ENCODE measurements at places on chromosomes 16 and 17.

- DNase-seq: no peak
Observed at GRCh38 chr17:37614391-37614790, 5.2 kb upstream of the SYNRG start.

- no peak for DNase-seq
Observed at GRCh38 chr16:9351440-9351839, 260.0 kb downstream of the HAPSTR1 start.

DNA sequence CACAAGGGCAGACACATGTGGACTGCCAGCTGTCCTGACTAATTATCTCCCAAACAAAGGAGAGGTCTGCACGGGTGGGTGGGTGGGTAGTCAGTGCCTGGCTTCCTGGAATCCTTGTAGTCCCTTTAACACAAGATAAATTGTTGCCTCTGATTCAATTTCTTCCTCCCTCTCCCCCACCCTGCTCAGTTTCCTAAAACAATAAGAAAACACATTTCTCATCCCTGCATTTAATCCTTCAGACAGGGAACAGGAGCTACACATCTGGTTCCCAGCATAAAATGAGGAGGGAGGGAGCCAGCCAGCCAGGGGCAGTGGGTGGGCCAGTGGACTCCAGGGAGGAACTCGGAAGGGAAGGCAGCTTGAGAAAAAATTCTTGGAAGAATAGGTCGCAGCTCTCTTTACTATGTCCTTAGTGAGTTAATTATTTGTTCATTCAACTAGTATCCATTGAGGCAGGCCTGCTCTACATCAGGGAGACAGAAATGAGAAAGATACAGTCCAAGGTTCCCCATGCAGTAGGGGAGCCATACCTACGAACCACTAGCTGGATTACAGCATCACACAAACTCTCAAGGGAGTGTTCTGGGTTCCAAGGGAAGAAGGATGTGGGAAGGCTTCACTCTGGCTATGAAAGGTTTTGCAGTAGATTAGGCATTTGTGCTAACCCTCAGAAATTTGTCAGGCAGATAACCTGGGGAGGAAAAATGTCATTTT is 58.3 kb downstream of the CCT6B start:
- no peak for DNase-seq

- no peak for DNase-seq
Observed at GRCh38 chr16:89862732-89863131, 10.7 kb upstream of the TCF25 start.

GRCh38 chr17:40903129-40903847 is 18.2 kb upstream of the KRT20 start:
- no peak for DNase-seq

DNA sequence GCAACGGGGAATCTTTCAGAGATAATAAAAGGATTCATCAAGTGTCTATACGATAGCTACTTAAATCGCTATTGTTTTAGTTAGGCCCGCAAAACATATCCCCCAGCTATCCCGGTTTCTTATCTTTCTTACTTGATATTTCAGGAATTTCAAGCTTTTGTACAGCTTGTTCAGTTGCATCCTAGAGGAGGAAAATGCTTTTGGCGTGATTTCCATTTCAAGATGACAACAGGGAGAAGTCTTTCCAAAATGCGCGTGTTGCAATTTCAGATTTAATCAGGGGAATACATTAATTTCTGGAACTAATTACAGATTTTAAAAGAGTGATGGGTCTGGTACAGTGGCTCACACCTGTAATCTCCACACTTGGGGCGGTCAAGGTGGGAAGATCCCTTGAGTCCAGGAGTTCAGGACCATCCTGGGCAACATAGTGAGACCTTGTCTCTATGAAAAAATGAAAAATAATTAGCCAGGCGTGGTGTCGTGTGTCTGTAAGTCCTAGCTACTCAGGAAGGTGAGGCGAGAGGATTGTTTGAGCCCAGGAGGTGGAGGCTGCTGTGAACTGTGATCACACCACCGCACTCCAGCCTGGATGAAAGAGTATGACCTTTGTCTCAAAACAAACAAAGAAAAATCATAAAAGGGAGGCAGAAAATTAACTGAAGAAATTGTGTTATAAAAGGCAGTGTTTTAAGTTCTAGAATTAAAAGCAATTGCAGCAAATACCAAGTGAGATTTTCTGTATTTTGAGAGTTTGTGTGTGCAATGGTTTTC is 546.1 kb downstream of the MAF start:
- no peak for DNase-seq

GRCh38 chr17:38327936-38328335 is 15.8 kb downstream of the GPR179 start:
- DNase-seq: no peak

DNA sequence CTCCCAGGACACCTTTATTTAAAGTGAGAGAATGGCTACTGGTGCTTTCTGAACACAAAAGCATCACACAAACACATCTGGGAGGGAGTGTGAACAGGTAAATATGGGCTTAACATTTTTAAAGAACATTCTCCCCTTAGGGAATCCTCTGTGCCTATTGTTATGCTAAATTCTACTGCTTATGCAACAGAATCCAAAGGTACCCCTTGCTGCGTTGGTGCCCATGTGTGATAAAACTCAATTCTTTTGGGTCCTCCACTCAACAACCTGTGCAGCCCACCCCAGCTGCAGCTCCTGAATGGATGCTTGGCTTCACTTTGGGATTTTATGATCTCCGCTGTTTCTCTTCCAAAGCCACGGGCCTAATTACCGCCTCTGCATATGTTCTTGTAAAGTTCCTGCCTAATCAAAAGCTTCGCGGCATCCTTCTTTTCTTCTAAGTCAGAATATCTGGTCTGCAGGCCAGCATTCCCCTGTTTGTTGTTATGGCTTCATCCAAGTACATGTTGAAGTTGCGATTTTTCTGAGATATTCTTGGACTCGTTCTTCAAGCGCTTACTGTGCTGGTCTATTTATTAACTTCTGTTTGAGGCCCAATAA is 23.9 kb downstream of the RHBDL3 start:
- DNase-seq: no peak

DNA sequence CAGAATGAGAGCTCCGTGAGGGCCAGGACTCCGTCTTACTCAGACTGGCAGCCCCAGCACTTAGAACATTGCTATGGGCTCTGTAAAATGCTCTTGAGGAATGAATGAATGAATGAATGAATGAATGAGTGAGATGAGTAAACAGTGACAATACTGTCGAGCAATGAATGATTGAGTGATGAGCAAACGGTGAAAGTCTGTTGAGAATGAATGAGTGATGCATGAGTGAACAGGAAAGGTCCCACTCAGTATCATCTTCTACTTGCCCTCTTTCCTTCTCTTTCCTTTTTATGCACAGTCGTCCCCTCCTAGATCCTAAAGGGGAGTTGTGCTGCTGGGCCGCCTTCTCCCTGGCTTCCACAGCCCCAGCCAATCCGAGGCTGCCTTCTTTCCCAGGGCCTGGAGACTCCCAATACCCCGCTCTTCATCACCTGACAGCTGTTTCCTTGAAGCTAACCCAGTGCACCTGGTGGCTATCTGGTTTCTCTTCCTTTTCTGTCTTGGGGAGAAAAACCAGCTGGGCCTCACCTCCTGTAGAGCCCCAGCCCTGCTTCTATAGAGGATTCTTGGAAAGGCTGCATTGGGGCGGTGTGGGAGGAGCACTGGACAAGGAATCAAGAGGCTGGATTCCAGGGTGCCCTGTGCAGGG is 32.7 kb upstream of the CACNG1 start:
- DNase-seq: peak; percentile 2

- DNase-seq: no peak
Observed at GRCh38 chr16:89402962-89403361, 87.4 kb downstream of the ANKRD11 start.

DNA sequence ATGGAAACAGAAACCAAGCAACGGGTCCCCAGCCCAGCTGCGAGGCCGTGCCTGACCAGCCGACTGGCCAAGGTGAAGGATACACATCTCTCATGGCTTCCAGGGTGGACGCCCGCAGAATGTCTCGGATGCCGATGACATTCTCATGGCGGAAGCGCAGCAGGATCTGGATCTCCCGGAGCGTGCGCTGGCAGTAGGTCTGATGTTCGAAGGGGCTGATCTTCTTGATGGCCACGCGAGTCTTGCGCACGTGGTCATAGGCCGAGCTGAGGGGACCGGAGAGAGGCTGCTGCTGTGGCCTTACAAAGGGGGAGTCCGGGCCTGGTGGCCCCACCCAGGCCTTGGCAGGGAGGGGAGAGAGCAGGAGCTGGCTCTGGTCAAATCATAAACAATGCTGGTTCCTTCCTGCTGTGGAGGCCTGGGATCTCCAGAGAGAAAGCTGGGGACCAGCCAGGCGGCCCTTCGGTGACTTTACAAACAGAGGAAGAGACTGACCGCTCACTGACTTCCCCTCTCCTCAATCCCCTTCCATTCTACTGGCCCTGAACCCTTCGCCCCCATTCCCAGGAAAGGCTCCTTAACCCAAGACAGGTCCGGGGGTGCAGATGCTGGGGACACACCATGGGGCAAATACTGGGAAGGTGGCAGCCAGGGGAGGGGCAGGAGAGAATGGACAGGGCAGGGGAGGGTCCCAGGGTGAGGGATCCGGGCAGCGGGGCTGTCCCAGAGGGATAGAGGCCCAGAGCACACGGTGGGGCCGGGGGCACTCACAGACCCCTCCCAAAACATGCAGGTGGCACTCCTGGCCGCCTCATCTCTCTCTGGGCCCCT is 1.1 kb downstream of the MAPK3 start:
- DNase-seq: no peak

GRCh38 chr17:6517062-6517461 is 39.3 kb downstream of the PITPNM3 start:
- DNase-seq: no peak

Measured in NCI-H510A (cell line).